ENCODE measurements at places on chromosomes 3 and 15.

GRCh38 chr3:110493438-110494092, 578.1 kb upstream of the NECTIN3 start:
- no peak for DNase-seq

- no peak for DNase-seq
Measured at GRCh38 chr3:128282380-128283196, 129.3 kb downstream of the EEFSEC start.

DNA sequence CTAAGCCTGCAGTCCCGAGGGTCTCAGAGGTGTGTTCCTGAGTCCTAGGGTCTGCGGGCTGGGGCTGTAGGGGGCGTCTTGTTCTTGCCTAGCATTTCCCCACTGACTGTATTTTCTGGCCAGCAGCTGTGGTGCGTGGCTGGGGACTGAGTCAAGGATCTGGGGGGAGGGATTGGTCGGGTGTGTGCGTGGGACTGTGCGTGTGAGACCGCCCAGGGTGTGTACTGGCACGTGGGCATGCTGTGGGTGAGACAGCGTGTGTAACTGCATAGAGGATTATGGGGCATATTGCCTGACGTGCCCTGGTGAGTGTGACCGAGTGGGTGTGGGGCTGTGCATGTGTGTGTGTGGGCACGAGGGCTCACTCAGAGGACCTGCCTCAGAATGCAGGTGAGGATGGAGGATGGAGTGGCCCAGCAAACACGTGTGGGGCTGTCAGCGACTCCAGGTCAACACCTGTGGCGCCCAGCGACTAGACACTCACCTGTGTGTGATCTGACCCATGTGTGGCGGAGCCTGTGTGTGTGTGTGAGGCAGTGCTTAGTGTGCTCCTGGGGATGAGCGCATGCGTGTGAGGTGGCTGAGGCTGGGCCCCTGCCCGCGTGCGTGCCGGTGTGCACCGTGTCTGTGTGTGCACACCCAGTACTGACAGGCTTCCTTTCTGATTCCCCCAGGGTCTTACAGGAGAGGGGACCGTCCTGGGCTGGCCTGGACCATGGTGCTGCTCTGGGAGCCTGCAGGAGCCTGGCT, 20.9 kb downstream of the FBLN2 start:
- DNase-seq, result no peak

- no peak for DNase-seq
Measured at GRCh38 chr3:85670634-85671205, 711.9 kb downstream of the CADM2 start.

DNA sequence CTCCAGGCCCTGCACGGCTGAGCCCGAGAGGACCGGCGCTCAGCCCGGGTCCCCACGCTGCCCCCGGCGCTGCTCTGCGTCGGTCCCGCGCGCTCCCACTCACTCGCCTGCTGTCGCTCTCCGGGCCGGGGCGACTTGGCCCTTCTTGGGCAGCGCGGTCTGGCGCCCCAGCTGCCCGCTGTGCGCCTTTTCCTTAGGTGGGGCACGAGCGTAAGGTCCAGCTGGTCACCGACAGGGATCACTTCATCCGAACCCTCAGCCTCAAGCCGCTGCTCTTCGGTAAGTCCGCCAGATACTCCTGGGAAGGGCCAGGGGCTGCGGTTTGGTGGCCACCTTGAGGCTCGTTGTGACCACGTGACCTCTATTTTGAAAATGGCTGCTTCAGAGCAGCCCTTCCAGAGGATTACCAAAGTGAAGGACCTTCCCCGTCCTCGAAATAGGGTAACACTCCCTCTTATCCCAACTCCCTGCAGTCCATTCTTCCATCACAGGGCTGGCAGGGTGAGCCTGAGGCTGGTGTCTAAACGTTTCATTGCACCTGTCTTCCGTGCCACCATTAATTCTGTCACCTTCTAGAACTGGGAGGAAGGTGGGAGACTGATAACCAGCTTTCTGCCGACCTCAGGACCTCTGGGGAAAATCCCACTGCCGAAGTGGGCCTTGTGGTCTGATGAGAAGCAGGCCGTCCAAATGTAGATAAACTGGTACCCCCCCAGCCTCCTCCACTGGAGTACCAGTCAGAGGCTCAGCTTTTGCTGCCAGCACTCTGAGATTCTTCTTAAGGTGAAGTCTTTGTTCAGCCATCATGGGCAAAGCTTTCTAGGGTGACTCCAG, 812 bp downstream of the P4HTM start:
- no peak for DNase-seq

- DNase-seq, result no peak
Measured at GRCh38 chr3:173711619-173712018, 314.1 kb downstream of the NLGN1 start.

DNA sequence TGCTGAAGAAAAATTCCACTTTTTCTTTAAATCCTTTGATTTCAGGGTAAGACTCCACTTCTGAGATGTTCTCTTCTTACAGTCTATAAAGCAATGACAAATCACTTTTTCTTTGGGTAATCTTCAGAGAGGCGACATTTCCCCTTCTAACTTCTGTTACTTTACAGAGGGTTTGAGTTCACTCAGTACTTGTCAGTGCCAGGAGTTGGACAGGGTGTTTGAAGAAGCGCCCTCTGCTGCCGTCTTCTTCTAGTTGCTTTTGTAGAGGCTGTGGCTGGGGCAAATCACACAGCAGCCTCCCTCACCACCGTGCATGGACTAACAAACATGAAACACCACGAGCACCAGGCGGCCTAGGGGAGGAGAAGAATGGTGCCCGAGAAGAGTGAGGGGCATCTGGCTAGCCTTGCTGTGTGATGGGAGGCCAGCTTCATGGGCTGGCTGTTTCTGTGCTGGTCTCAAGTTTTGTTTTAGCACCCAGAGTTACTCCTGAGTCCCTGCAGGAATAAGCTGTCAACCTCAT, at the start of gene CD80:
Gene CD80 (minus strand): TSS at position 174 of the 523 bp plus-strand sequence. CDS start 1,886 bp downstream, outside the sequence.
- no peak for DNase-seq

DNA sequence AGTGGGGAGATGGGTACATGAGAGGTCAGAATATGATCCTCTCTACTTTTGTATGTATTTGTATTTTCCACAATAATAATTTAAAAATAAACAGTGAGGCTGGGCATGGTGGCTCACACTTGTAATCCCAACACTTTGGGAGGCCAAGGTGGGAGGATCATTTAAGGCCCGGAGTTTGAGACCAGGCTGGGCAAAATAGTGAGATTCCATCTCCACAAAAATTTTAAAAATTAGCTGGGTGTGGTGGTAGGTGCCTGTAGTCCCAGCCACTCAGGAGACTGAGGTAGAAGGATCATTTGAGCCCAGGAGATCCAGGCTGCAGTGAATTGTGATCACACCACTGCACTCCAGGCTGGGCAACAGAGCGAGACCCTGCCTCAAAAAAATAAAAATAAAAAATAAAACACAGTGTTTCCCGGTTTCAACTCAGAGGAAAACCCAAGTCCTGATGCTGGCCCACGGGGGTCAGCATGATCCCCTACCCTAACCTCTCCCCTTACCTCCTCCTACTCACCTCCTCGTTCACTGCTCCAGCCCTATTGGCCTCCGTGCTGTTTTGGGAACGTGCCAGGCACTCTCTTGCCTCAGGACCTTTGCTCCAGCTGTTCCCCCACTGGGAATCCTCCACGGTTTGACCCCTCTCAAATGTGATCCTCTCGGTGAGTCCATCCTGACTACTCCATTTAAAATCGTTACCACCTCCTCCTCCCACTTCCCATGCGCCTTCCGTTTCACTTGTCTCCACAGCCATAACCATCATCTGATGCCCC, 2.9 kb upstream of the KLHL40 start:
- no peak for DNase-seq

DNA sequence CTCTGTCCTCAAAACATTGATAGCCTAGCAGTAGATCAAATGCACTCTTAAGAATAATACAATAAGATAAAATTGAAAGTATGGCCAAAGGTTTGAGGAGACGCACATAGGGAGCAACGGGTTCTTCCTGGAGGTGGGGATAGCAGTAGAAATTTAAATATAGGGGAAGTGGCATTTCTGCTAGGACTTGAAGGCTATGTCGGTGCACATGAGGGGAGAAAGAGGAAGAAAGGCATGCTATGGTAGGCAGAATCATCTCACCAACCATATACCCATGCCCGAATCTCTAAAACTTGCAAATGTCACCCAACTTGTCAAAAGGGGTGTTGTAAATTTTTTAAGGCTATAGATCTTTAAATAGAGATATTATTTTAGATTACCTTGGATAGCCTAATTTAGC, 735.1 kb upstream of the LMCD1 start:
- no peak for DNase-seq

DNA sequence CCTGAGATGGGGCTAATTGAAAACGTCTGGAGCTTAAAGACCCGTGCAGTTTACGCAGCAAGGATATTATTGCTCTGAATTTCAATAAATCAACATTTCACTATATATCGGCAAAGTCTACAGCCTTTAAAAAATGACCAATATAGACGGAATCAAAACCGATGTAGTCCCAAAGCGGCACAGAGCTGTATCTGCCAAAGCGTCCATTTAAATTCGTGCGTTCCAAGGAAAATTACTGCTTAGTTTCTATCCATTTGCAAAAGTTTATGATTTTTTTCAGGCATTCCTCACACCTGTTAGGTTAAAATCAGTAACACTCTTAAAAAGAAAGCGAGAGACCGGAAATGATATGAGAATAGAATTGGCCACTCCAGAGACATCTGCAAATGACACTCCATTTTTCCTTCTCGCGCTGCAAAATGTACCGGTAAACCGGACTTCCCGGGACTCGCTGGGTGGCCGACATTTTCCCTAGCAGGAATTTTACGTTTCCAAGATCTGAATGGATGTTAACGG, 777 bp upstream of the EIF4A2 start:
- no peak for DNase-seq

- no peak for DNase-seq
Measured at GRCh38 chr3:125654526-125654925, 59.2 kb upstream of the OSBPL11 start.

- no peak for DNase-seq
Measured at GRCh38 chr3:184712248-184713039, 580 bp upstream of the MAGEF1 start.
